ENCODE measurements at places on chromosomes 2 and 18.

DNA sequence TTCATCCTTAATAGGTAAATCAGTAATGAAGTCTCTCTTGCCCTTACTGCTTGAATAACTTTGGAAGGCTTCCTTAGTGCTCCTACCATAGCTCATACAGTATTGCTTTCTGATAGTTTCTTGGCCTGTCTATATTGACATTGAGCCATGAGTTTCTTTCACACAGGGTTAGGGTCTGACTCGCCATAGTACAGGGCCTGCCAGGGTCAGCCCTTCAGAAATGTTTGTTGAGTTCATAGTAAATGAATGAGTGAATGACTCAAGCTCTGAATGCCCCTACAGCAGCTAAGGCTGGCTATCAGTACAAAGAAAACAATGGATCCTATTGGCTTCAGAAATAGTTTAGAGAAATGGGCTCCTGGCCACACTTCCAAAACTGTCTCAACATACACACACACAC is 65.0 kb upstream of the LRATD1 start:
- no peak for DNase-seq

GRCh38 chr2:223735035-223735640 is 102.2 kb downstream of the AP1S3 start:
- DNase-seq, result no peak

DNA sequence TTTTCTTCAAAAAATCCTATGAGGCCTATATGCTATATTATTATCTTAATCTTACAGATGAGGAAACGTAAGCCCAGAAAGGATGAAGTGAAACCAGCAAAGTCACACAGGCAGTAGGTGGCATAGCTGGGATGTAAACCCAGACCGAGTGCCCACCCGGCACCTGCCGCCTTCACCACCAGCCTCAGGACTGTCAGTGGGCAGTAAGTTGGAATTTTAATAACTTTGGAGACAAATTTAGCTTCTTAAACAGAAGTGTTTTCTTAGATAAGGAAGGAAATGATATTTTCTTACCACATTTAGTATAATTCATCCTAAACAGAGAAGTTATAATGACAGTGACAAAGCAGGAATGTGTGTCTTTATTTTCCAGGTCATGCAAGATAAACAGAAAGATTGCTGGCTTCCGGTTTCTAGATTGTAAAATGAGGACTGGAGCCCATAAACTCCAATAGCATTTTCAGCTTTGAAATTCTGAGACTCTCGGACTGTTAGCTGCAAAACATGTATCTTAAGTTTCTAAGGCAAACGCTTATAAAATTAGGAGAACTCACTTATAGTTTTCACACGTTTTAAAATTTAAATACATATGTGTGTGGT is 59.3 kb downstream of the CD8B2 start:
- no peak for DNase-seq

GRCh38 chr2:212906620-212907019 is 244.8 kb downstream of the IKZF2 start:
- no peak for DNase-seq

DNA sequence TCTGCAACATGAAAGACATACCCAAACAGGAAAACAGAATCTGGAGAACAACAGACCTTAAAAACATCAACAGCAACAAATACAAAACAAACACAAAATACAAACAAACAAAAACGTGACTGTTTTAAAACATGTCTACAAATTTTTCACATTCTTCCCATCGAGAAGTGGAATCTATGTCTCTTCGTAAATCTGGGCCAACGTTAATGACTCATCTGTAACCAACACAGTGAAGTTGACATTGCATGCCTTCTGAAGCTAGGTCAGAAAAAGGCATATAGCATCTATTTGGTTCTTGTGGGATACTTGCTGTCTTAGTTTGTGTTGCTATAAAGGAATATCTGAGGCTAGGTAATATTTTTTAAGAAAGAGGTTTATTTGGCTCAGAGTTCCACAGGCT is 269.0 kb upstream of the FBXO11 start:
- DNase-seq, result no peak

GRCh38 chr2:212914392-212914791 is 237.0 kb downstream of the IKZF2 start:
- DNase-seq, result no peak

- DNase-seq, result no peak
Observed at GRCh38 chr2:195017890-195018289, 639.1 kb upstream of the SLC39A10 start.

DNA sequence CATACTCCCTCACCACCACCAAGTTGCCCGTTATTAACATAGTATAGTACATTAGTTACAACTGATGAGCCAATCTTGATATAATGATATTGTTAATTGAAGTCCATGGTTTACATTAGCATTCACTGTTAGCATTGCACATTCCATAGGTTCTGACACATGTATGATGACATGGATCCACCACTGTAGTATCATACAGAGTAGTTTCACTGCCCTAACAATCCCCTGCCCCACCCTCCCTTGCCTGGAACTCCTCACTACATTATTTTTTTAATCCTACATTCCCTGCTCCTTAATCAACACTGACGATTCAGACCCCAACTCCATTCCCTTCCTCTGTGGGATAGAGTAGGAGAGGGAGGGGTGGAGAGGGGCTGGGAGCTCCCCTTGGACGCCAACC is 20.2 kb upstream of the ST3GAL5 start:
- no peak for DNase-seq

DNA sequence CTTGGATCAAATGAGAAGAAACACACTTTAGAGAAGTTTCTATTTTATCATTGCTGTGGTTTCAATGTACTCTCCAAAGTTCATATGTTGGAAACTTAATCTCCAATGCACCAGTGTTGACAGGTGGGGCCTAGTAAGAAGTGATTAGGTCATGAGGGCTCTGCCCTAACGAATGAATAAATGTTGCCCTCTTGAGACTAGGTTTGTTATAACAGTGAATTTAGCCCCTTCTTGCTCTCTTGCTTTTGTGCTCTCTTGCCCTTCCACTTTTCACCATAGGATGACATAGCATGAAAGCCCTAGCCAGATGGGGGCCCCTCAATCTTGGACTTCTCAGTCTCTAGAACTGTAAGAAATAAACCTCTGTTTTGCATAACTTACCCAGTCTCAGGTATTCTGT is 664.8 kb downstream of the DCC start:
- no peak for DNase-seq

- no peak for DNase-seq
Observed at GRCh38 chr18:48673456-48673852, 134.6 kb downstream of the CTIF start.

GRCh38 chr2:188079196-188079595 is 212.5 kb upstream of the GULP1 start:
- DNase-seq, result no peak

DNA sequence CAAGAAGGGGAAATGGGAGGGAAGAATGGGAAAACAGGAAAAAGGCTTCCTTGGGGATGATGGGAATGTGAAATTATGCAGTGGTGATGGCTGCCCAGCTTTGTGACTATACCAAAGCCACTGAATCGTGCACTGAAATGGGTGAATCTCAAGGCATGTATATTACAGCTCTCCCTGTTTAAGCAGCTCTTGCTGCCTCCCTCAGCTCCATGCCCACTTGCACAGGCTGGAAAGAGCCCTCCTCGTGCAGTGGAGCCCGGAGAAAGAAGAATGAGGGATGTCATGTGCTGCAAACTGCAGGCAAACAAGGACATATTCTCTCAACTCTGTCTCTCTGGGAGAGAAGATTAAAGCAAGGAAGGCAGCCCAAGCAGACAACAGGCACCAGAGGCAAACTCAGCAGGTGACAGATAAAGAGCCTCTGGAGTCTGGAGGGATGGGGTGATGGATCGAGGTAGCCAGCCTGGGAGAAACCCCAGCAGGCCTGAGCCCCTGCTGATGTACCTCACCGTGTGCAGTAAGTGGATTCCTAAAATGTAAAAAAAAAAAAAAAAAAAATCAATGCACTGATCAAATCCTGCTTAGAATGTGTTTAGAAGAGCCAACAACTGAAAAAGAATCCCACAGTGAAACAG is 62.4 kb upstream of the SLC66A3 start:
- DNase-seq, result no peak
